Stimulated activated CD8-positive, alpha-beta memory T cell treated with anti-CD3 and anti-CD28 coated beads, Interleukin-2, amount 100 ng/mL, for 1 hour (primary cell): ENCODE measurements at places on chromosomes 12 and 14.

GRCh38 chr14:26180221-26180620 is 417.6 kb downstream of the NOVA1 start:
- no peak for DNase-seq

- no peak for DNase-seq
Measured at GRCh38 chr12:124428792-124429281, 133.9 kb downstream of the RFLNA start.

- DNase-seq = no peak
Measured at GRCh38 chr14:70602254-70602653, 1.8 kb upstream of the MED6 start.

GRCh38 chr14:35565871-35566464 is 32.0 kb downstream of the INSM2 start:
- DNase-seq = no peak

GRCh38 chr12:77615332-77615731 is 215.4 kb upstream of the NAV3 start:
- no peak for DNase-seq

- DNase-seq = no peak
Measured at GRCh38 chr14:72023128-72024042, 91.2 kb downstream of the RGS6 start.

DNA sequence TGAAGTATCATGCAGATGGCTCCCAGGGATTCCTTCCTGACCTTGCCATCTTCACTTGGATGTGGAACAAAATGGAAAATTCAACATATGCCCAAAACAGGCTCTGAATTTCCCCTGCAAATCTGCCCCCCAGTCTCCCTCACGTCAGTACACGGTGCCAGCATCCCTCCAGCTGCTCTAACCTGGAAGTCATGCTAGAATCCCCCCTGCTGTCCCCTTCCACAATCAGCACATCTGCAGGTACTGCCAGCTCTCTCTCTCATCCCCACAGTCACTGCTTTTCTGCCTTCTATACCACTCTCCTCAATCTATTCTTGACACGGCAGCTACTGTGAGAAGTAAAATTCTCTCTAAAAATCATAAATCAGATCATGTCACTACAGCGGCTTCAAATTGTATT is 21.6 kb downstream of the GALNT6 start:
- no peak for DNase-seq

GRCh38 chr12:68977909-68978610 is 45.1 kb upstream of the CPM start:
- DNase-seq = no peak

DNA sequence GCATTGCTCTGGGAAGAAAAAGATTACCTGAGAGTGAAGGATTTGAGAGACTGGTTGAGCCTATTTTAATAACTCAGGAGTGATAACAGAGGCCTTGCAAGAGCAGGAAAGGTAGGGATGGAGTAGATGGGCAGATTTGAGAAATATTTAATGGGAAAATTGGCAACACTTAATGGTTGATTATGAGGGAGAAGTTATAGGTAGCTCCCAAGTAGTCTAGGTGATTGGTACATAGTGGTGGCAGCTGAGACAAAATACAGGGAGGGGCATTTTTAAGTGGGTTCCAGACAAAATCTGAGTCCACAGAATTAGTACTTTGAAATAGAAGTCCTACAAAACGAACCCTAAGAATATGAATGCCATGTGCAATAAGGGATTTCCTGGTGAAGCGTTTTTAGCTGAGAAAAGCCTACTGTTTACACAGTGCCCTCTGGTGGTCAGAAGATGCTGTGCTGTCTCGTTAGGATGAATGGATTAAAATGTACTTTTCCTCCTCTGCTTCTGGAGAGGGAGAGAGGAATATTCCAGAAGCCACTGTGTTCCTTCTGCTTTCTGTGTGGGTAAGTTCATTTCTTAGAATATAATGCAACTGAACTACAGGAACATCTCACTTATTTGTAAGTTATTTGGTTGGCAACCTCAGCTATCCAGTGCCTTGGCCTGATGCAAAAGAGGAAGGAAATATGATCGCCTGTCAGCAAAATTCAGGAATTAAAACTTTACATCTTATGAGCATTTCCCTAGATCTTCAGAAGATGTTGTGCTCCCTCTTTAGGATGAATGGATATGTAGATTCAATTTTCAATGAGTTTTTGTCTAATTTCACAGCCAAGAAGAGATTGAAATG is 6.5 kb downstream of the ZBTB1 start:
- peak; percentile 42 for DNase-seq

GRCh38 chr12:24226745-24227350 is 277.4 kb upstream of the SOX5 start:
- DNase-seq = no peak

- no peak for DNase-seq
Measured at GRCh38 chr12:69102856-69103255, 136.5 kb upstream of the CPSF6 start.

DNA sequence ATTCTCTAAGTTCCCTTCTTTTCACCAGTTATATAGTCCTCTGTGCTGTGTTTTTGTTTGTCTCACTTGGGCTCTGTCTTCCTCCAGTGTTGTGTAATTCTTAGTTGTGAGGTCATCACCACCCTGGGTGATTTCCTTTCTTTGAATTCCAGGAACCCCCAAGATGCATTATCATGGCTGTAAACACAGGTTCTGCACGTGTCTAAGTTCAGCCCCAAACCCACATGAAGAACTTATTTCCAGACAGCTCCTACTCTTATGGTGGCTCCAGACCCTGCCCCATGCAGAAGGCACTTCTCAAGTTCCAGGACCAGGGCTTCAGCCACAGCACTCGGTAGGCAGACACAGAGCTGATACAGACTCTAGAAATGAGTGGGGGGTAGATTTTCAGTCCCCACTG is 560.5 kb downstream of the BCL11B start:
- DNase-seq = no peak

- no peak for DNase-seq
Measured at GRCh38 chr12:125329239-125330102, 264.2 kb downstream of the AACS start.
